RPMI7951 (cell line): ENCODE measurements at places on chromosomes 7 and 10. TPM values are rescaled to one million over a fixed set of nuclear protein-coding genes. Genes with fewer than 3 reads are reported as not detected.
A peak's percentile ranks its signal among the peaks of the same experiment; 100 is the strongest.

C1QL3 gene
- total RNA-seq: not detected in 2 replicates

CDC14C gene
- total RNA-seq: not detected in 2 replicates

- DNase-seq: no peak
Observed at GRCh38 chr10:33901166-33901565, 566.7 kb upstream of the NRP1 start.

DNA sequence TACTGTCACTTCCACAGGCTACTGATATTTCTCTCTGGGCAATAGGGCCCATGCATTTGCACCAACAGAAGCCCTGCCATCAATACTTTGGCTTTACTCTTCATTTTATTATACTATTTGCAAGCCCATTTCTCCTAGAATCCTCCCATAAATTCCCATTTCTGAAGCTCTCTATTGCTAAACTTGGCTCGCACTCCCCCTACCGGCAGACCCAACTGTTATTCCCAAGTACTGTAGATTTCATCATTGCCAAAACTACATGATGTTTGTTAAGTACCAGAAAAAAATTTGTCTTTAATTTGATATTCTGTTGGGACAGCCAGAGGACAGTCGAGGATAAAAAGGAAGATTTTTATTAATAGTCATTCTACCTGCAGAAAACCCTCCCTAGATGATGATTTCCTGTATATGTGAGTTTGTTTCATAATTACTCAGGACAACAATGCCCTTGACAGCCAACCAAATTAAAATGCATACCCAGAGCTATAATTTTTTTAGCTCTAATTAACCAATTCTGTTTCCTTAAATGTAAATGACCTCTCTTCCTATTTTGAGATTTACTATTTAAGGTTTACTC is 298.6 kb downstream of the REEP3 start:
- peak; percentile 55 for DNase-seq

- no peak for DNase-seq
Observed at GRCh38 chr10:84587789-84588188, 259.4 kb downstream of the CCSER2 start.

DNA sequence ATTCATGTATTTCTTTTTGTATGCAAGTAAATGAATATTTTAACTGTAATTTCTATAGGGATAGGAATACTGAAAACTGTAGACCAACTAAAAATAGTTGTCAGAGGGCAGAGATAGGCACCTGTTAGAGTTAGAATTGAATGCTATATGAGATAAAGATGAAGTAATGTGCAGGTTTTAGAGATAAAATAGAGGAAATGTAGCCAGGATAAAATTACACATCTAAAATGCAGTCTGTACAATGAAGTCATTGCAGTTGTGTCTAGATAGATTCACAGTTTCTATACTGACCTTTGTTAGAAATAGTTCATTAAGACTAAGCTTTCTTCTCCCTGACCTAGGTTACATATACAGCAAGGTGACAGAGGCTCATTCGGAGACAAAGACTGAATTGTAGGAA is 46.2 kb downstream of the SMNDC1 start:
- no peak for DNase-seq
